ENCODE measurements at places on chromosomes 4 and X.
A peak's percentile ranks its signal among the peaks of the same experiment; 100 is the strongest.

- no peak for DNase-seq
Measured at GRCh38 chr4:146943691-146944375, 1.8 kb downstream of the TTC29 start.

DNA sequence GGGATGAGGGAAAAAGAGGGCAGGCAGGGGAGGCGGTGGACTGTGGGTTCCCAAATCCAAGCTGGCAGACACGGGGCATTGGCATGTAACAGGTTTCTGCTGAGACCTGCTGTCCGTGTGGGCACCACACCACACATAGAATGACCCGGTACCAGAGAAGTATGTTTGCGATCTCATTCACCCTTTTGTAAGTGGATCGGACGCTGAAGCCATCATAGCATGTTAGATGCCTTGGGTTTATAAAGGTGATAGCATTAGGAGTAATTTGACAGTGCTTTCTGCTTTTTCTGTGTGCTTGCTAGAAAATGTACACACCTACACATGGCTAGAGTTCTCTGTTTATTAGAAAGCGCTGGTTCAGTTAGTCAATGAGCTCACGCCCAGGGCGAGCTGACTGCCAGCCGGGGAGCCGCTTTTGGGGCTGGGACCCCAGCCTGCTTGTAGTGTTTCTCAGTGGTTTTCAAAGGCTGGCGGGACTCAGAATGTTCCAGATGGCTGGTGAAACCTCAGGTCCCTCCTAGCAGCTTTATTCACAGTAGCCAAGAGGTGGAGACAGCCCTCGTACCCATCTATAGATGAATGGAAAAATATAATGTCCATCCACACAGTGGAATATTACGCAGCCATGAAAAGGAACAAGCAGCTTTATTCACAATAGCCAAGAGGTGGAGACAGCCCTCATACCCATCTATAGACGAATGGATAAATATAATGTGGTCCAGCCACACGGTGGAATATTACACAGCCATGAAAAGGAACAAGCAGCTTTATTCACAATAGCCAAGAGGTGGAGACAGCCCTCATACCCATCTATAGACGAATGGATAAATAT, 579 bp downstream of the IL3RA start:
- DNase-seq: no peak

GRCh38 chr4:14877246-14878225, 124.7 kb upstream of the CPEB2 start:
- DNase-seq: no peak

DNA sequence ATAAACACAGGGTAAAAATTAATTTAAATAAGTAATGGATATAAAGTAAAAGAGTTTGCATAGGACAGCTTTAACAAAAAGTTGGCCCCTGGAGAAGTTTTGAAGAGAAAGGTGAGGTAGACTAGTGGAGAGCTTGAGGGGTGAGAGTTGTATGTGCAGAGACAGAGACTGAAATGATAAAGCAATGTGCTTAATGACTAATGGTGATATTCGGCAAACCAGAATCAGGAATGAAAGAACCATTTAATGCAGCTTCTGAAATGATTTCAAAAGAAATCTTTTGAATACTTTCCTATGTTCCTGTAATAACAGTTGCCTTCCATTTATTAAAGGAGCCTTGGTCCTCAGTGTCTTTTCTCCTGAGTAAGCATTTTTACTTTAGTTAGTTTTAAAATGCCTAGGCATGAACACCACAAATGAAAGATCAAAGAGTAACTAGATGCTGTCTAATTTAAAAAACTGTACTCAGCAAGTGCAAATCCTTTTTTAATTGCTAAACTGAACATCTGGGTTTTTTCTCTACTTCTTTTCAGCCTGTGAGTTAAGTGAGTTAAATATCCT, 28.5 kb downstream of the CAMK2D start:
- DNase-seq: no peak

- no peak for DNase-seq
Measured at GRCh38 chr4:55633903-55634302, 2.2 kb downstream of the NMU start.

- DNase-seq: no peak
Measured at GRCh38 chr4:44016570-44017421, 431.8 kb downstream of the KCTD8 start.

DNA sequence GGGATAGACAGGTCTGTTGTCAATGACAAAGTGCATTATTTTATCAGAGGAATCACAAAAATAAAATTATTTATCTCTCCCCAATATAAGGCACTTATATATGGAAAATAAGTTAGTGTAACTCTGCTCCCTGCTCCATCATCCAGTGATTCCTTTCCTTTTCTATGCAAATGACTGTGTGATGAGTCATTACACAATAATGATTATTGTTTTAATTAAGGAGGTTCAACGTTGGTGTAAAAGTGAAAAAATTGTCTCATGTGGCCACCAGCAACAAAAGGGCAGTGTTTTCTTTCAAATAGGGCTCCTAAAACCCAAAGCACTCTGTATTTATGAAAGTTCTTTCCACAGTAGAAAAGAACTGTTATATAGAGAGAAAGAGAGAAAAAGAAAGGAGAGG, 16.7 kb downstream of the SLC7A11 start:
- DNase-seq: no peak

GRCh38 chr4:151484396-151485102, 75.6 kb downstream of the FHIP1A start:
- no peak for DNase-seq

DNA sequence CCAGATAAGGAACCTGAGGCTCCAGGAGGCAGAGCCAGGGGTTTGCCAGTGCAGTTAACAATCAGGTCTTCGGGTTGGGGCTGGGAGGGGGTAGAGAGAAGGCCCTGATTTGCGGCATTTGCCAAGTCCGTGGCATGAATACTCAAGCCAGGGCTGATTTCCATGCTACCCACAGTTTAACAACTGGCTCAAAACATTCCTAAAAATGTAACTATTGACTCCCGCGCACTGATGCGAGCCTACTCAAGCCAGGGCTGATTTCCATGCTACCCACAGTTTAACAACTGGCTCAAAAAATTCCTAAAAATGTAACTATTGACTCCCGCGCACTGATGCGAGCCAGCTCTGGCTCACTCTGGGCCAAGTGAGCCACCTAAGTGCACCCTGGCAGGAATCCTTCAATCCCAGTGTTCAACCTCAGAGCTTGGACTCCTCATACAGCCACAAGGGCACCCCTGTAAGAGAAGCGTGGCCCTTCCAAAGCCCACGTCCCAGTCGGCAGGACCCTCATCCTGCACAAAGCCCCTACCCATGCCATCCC, 75.6 kb downstream of the PPP2R2C start:
- DNase-seq: no peak

DNA sequence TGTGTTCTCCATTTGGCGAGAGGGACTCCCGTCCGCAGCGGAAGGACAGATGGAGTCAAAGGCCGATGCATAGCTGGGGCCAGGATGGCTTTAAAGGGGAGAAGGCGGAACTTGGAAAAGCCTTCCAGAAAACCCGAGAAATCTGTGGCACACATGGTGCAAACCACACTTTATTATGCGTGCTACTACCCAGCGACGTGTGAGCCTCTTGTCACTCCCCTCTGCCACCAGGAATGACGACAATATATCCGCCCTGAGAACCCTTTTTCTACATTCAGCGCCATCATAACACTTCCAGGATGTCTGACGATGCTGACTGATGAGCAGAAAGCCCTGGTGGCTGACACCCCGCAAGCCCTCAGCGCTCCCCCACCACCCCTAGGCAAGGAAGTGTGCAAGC, 689 bp upstream of the DCHS2 start:
- no peak for DNase-seq

- DNase-seq: no peak
Measured at GRCh38 chr4:137685357-137685756, 153.1 kb upstream of the PCDH18 start.

GRCh38 chr4:113482325-113482724, 279.2 kb downstream of the CAMK2D start:
- DNase-seq: no peak

DNA sequence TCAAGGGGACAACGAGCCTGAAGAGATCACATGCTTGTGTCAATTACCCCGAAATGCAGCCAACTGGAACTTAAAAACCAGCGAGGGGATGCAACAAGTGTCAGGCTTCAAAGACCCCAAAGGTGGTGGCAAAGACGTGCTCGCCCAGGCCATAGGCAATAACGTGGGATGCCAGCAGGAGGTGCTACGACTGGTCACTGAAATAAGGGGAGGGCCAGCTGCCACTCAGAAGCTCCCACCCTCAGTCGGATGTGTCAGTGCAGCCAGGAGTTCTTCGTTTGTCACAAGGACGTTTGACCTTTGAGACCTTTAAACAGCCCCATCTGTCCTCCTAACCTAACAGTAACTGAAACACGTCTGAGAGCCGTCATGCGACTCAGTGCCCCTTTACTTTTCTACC, 556.8 kb upstream of the PCDH10 start:
- DNase-seq: no peak

- no peak for DNase-seq
Measured at GRCh38 chrX:44474410-44474809, 68.2 kb downstream of the FUNDC1 start.

- no peak for DNase-seq
Measured at GRCh38 chr4:11908712-11909111, 480.0 kb upstream of the HS3ST1 start.

DNA sequence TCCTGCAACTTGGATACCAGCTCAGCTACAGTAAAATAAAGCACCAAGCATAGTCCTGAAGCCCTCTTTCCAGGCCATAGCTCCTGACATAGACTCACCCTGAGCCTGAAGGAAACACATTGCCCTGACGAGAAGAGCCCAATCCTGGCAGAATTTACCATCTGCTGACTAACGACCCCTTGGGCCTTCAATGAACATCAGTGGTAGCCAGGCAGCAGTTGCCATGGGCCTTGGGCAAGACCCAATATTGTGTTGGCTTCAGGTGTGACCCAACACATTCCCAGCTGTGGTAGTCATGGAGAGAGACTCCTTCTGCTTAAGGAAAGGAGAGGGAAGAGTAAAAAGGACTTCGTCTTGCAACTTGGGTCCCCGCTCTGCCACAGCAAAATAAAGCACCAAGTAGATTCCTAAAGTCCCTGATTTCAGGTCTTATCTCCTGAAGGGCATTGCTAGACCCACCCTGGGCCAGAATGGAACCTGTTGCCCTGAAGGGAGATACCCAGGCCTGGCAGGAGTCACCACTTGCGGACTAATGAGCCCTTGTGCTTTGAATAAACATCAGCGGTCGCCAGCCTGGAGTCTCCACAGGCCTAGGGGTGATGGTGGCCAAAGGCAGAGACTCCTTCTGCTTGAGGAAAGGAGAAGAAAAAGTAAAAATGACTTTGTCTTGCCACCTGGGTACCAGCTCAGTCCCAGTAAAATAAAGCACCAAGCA, 902.6 kb downstream of the C4orf33 start:
- no peak for DNase-seq

GRCh38 chrX:109218761-109219160, 263.1 kb downstream of the GUCY2F start:
- no peak for DNase-seq

GRCh38 chr4:161428180-161428965, 735.4 kb downstream of the FSTL5 start:
- DNase-seq: no peak

GRCh38 chrX:40154853-40155588, 57.3 kb upstream of the BCOR start:
- DNase-seq: peak; percentile 48

- no peak for DNase-seq
Measured at GRCh38 chr4:22047793-22048192, 99.2 kb upstream of the KCNIP4 start.

DNA sequence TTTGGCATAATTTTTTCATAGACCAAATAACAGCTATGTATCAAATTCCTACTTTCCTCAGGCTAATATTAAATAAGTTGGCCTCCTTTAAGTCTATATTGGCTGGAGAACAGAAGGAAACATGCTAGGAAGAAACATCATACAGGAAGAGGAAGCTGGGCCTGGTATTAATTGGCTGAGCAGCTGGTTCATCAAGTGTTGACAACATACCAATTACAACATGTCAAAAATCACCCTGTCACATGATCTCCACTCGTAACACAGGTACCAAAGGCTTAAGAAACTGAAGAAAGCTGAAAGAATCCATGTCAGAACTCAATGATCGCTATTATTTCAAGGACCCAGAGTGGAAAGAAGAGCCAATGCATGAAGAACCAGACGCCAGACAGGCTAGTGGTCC, 10.5 kb downstream of the WDFY3 start:
- no peak for DNase-seq

DNA sequence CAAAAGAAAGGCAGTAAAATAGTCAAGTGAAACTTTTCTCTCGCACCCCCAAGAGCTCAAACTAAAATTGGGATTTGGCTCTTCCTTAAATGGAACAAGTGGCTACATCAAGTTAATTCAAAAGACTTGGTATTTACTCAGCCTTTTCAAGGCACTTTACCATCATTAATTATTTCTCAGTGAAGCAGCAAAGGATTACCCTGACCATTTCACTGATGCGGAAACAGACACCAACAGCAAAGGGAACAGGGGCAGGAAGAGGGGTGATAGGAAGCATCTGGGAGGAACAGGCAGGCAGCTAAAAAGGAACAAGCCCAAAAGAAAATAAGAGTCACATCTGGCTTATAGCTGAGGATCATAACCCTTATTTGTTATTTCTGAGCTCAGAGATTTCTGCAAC, 2.7 kb downstream of the SCML2 start:
- DNase-seq: no peak

GRCh38 chrX:29297171-29297800, 710.0 kb downstream of the IL1RAPL1 start:
- no peak for DNase-seq

GRCh38 chr4:75502671-75503070, 11.5 kb downstream of the RCHY1 start:
- DNase-seq: no peak

- no peak for DNase-seq
Measured at GRCh38 chr4:109801895-109802319, at the start of gene CFI. CFI (minus strand) TSS chr4:109801999; CDS start chr4:109801971, 28 bp downstream.

DNA sequence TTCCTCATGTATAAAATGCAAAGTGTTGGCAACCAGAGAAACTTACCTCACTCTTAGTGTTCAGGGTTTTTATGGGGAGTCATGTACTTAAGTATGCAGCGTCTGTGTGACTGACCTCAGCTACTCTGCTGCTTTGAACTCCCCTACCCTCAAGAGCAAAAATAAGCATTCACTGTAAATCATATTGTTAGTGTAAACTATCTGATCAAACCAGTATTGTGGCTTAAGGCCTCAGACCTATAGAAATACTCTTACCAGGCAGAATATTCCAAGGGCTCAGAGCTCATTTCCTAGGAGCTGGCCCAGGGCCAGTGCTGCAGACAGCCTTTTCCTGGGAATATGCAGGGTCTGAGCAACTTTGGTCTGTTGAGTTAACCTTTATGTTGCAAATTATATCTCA, 453.1 kb downstream of the CCSER1 start:
- no peak for DNase-seq

- no peak for DNase-seq
Measured at GRCh38 chrX:116009861-116010710, 160.5 kb upstream of the AGTR2 start.

DNA sequence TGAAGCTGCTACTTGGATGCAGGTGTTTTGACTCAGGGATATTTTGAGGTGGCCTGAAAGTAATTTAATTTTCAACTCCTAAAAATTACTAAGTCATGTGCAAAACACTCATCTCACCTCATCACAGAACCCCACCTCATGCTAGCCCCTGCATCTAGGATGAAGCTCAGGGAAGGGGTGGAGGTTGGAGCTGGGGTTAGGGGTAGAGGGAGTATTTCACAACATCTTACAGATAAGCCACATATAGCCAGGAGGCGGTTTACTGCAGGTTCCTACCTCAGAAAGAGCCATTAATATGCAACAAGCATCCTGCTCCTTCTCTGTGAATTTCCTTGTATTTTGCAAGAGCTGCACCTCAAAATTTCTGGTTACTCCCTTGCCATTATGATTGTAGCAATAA, 70.5 kb upstream of the TSPAN5 start:
- no peak for DNase-seq

Measured in NCI-H748 treated with DMSO at 0.1 percent for 48 hours (cell line).